ENCODE measurements at places on chromosomes 1 and 21.

DNA sequence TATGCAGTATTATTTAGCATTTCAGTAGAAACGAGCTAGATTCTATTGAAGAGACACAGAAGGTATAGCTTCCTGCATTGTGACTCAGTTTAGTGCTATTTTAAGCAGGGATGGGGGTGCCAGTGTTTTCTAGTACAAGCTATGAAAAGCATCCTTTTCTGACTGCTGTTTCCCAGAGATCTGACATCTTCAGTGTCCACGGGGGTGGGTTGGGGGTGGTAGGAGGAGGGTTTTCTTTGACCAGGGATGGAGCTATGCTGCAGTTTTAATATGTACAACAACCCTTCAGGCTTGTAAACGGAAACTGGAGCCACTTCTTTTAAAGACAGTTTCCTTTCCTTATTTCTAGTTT, 2.7 kb upstream of the NEGR1 start:
- no peak for DNase-seq

DNA sequence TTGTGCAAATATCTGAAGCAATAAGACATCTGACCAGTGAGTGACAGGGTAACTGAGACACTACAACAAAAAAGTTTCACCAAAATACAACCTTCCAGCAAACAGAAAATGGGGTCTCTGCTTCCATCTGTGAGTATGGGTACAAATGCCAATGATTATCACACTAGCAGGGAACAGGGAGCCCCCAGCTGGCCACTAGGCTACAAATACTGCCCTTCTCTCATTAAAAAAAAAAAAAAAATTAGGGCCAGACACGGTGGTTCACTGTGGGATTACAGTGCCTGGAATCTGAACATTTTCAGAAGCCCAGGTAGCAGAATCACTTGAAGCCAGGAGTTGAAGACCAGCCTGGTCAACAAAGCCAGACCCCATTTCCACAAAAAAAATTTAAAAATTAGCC, 48.4 kb upstream of the EDARADD start:
- no peak for DNase-seq

- peak; percentile 23 for DNase-seq
Observed at GRCh38 chr1:200802865-200803512, 64.3 kb downstream of the CAMSAP2 start.

GRCh38 chr1:61247881-61248752, 165.8 kb downstream of the NFIA start:
- DNase-seq, result no peak

Data from NCI-H1417 treated with DMSO at 0.1 percent for 48 hours (cell line).